Amniotic stem cell (primary cell): ENCODE measurements at places on chromosomes 7 and 10.

DNA sequence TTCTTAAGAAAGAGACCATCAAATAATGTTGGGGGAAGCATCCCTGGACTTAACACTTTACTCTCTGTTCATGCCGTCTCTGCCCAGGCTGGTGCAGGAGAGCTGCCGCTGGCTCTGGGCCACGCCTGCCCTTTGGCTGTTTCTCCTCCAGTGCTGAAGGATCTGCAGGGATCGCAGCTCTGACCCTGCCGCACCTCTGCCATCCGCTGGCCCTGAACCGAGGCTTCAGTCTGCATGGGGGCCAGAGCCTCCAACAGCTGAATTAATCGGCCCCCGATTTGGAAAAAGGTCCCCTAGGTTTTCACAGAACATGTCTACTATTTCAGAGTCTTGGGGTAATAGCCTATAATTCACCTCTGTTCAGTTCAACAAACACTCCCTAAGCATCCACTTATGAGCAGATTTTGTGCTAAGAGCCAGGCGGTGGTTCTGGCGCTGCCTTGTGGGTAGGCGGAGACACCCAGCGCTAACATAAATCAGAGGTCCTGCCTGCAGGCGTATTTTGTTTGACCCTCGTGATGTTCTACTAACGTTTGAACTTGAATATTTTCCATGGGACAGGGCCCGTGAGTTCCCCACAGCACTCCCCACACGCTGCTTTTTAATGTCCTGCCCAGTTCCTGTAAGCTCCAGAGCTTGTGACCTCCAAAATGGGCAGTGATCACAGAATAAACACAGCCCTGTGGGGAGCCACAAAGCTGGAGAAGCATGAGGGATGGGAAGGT is 99.0 kb downstream of the DYNC2I1 start:
- no peak for DNase-seq

GRCh38 chr7:78359836-78360235 is 561.3 kb downstream of the PHTF2 start:
- no peak for DNase-seq

DNA sequence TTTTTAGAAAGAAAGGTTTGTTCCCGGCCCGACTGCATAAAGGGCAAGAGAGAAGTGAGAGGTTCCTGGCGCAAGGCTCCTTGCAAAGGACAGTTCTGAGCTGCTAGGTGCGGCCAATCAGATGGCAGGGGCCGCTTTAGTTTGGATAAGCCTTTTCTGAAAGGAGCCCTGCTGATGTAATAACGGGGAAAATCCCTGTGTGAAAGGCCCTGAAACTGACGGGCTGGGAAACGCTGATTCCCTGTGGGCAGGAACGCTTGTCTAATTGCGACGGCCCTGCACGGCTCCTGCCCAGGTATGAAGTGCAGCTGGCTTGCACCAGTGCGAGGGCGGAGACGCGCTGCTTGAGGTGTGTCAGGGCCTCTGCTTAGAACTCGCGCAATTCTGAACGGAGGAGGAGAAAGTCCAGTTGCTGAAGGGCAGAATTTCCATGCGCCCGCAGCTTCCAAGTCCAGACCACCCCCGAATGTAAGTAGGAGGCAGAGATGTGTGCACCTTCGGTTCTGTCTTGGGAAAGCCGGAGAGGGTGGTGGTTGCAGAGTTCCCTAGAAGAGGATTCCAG is 30.5 kb downstream of the TACC2 start:
- no peak for DNase-seq

- DNase-seq, result no peak
Observed at GRCh38 chr10:34967335-34967880, 122.7 kb downstream of the CUL2 start.

- no peak for DNase-seq
Observed at GRCh38 chr10:44742248-44742647, 168.9 kb upstream of the TMEM72 start.

DNA sequence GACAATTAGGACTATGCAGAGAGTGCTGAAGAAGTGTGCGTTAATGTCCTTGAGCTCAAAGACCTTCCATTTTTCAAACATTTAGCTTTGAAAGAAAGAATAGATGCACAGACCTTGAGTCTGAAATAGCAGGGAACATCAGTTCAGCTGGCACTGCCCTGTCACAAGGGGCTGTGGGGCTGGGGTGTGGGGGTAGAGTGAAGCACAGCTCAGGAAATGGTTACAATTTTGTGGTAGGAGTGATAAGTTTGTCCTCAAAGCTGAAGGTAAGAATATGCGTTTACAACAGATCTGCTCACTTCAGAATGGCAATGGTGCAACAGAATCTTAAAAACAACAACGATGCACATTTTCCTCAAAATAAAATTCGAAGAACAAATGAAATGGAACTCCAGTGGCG is 33.6 kb downstream of the SMKR1 start:
- no peak for DNase-seq

GRCh38 chr10:693506-693905 is 4.0 kb upstream of the DIP2C start:
- DNase-seq, result no peak
